ENCODE measurements at places on chromosomes 1 and 21. TPM values are rescaled to one million over a fixed set of nuclear protein-coding genes. Genes with fewer than 3 reads are reported as not detected.
A peak's percentile ranks its signal among the peaks of the same experiment; 100 is the strongest.

Gene S100B
- 11.7 TPM for polyA plus RNA-seq

DNA sequence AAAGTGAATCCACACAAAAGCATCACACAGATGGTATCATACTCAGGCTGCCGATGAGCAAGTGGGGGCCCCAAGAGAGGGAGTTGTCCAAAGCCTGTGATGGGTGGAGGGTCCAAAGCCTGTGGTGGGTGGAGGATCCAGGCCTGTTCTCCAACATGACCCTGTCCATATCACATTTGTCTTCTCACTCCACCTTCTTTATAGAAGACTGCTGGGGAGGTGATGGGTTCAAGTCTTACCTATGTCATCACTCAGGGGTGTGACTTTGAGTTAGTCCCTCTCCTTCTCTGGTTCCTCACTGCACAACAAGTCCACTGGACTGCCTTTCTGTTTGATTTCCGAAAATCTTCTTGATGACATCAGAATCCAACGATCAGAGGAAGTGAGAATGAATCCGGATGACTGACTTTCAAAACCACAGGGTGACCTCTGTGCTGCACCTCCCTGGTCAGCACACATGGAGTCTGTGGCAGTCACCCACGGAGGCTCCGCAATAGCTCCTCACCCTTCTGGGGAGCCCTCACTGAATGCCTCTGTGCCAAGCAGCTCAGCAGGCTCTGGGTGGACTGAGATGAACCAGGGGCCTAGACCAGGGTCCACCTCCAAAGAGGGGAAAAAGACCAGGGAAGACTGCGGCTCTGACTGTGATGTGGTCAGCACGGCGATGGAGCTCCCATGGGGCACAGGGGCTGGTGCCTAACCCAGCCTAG is 166.8 kb downstream of the HIVEP3 start:
- H3K4me1 ChIP-seq = no peaks in the 10 kb centered on the region
- no peaks in the 10 kb centered on the region for H3K27me3 ChIP-seq
- DNase-seq = no peak
- no peaks in the 10 kb centered on the region for H3K36me3 ChIP-seq

- peak within 1 kb of the TSS; percentile 82 for H3K4me3 ChIP-seq
- H3K27me3 ChIP-seq = no peaks in the 10 kb centered on the region
- H3K36me3 ChIP-seq = peaks cover 23% of the 10 kb centered on the region
Observed at GRCh38 chr1:155207806-155208540, at the start of gene THBS3. THBS3 (minus strand) TSS chr1:155207897; CDS start chr1:155207876, 21 bp downstream.

DNA sequence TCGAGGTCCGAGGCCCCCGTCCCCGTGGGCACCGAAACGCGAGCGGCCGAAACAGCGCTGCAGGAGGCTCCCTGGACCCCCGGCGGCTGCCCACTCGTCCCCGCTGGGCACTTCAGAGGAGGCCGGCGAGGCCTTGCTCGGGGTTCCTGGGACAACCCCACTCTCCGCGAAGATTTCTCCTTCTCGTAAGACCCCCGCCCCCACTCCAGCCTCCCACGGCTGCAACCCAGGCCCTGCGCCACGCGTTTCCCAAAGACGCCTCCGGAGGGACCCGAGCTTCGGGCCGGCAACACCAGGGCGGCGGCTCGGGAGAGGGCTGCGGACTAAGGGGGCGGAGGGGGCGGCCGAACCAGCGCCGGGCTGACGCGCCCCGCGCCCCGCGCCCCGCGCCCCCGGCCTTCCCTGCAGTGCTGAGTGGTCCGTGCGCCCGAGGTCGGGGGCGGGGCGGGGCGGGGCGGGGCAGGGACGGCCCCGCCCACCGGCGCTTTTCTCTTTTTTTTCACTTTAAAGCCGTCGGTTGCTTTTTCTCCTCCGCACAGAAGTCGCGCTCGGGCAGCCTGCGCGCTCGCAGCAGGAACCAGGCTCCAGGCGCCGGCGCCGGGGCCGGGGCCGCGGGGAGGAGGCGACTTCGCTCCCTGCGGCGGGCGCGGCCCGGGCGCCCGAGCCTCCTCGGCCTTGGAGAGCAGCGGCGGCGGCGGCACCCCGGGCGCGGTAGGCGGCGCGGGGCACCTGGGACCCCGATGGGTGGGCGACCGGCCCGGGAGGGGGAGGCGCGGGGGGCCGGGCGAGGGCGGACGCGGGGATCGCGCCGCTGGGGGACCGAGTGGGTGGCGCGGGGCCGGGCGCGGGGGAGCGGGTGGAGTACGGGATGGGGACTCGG is at the start of gene SPSB1:
Gene SPSB1 (plus strand): TSS at position 534 of the 880 bp plus-strand sequence. CDS start 62,998 bp downstream, outside the sequence.
- H3K36me3 ChIP-seq = no peaks in the 10 kb centered on the region
- no peaks in the 10 kb centered on the region for H3K27me3 ChIP-seq
- peak within 1 kb of the TSS; percentile 96 for H3K4me3 ChIP-seq
- peak; percentile 75 for DNase-seq
- peaks cover 39% of the 10 kb centered on the region for H3K4me1 ChIP-seq
- H3K27ac ChIP-seq = peak within 1 kb of the TSS; percentile 85

- H3K36me3 ChIP-seq = no peaks in the 10 kb centered on the region
- H3K27ac ChIP-seq = no peak overlapping the region
- peaks cover 19% of the 10 kb centered on the region for H3K4me1 ChIP-seq
- no peak overlapping the region for H3K4me3 ChIP-seq
- H3K27me3 ChIP-seq = no peaks in the 10 kb centered on the region
Observed at GRCh38 chr1:78061825-78062523, 16.2 kb downstream of the GIPC2 start.

Gene ACOT11
- 44.8 TPM for polyA plus RNA-seq

GRCh38 chr1:165387505-165387904 is 31.0 kb upstream of the LMX1A start:
- H3K4me1 ChIP-seq = peaks cover 8% of the 10 kb centered on the region
- no peak overlapping the region for H3K4me3 ChIP-seq
- no peak for DNase-seq
- no peaks in the 10 kb centered on the region for H3K36me3 ChIP-seq

Gene ZNF326
- 14.3 TPM for polyA plus RNA-seq

GRCh38 chr1:43004587-43005459 is 46.2 kb upstream of the SLC2A1 start:
- no peaks in the 10 kb centered on the region for H3K4me1 ChIP-seq
- H3K27ac ChIP-seq = no peak overlapping the region
- peaks cover 33% of the 10 kb centered on the region for H3K27me3 ChIP-seq
- no peak for DNase-seq
- no peaks in the 10 kb centered on the region for H3K36me3 ChIP-seq

GRCh38 chr1:12467570-12468286 is 150.3 kb downstream of the DHRS3 start:
- no peaks in the 10 kb centered on the region for H3K36me3 ChIP-seq
- H3K27me3 ChIP-seq = no peaks in the 10 kb centered on the region
- no peak overlapping the region for H3K4me3 ChIP-seq
- peaks cover 56% of the 10 kb centered on the region for H3K4me1 ChIP-seq
- H3K27ac ChIP-seq = no peak overlapping the region
- DNase-seq = no peak

- H3K36me3 ChIP-seq = no peaks in the 10 kb centered on the region
- no peaks in the 10 kb centered on the region for H3K27me3 ChIP-seq
- DNase-seq = no peak
- no peaks in the 10 kb centered on the region for H3K4me1 ChIP-seq
- H3K27ac ChIP-seq = no peak overlapping the region
- H3K4me3 ChIP-seq = no peak overlapping the region
Observed at GRCh38 chr1:115447672-115448071, 109.6 kb upstream of the NGF start.

Gene GJB3
- not detected for polyA plus RNA-seq

- no peak overlapping the region for H3K27ac ChIP-seq
- H3K27me3 ChIP-seq = no peaks in the 10 kb centered on the region
- H3K4me3 ChIP-seq = no peak overlapping the region
- no peaks in the 10 kb centered on the region for H3K36me3 ChIP-seq
- DNase-seq = no peak
Observed at GRCh38 chr1:152967201-152967600, 3.2 kb upstream of the SPRR4 start.

DNA sequence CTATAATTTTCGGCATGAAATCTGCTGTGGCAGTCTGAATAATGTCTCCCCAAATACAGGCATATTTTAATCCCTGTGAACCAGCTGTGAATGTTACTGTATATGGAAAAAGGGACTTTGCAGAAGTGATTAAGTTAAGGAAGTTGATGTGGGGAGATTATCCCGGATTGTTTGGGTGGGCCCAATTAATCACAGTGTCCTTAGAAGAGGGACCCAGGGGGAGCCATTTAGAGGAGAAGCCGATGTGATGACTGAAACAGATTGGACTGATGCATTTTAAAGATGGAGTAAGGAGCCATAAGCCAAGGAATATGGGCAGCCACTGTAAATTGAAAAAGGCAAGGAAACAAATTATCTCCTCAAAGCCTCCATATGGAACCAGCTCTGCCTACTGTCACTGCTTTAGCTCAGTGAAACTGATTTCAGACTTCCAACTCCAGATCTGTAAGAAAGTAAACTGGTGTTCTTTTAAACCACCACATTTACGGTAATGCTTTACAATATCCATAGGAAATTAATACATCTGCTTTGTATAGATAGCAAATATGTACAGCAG is 61.1 kb upstream of the GPR88 start:
- H3K36me3 ChIP-seq = no peaks in the 10 kb centered on the region
- H3K4me1 ChIP-seq = no peaks in the 10 kb centered on the region
- H3K27ac ChIP-seq = no peak overlapping the region
- H3K4me3 ChIP-seq = no peak overlapping the region
- H3K27me3 ChIP-seq = no peaks in the 10 kb centered on the region

DNA sequence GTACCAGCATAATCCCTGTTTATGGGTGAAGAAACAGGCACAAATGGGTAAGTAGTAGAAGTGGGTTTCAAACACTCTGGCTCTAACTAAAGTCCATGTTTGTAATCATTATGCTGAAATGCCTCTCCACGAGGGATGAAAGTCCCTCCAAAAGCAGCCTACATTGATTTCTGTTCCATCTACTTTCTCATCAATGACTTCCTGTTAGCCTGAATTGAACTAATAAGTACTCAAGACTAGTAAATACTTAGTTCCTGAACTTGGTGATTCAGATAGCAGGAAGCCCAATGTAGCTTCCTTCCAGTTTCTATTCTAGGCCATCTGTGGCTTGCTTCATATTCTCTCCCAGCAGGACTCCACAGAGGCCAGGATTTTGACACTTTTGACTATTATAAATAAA is 11.3 kb upstream of the BACH1 start:
- DNase-seq = no peak
- no peaks in the 10 kb centered on the region for H3K36me3 ChIP-seq
- H3K4me3 ChIP-seq = no peak overlapping the region

Gene MCOLN3
- 0.13 TPM for polyA plus RNA-seq

DNA sequence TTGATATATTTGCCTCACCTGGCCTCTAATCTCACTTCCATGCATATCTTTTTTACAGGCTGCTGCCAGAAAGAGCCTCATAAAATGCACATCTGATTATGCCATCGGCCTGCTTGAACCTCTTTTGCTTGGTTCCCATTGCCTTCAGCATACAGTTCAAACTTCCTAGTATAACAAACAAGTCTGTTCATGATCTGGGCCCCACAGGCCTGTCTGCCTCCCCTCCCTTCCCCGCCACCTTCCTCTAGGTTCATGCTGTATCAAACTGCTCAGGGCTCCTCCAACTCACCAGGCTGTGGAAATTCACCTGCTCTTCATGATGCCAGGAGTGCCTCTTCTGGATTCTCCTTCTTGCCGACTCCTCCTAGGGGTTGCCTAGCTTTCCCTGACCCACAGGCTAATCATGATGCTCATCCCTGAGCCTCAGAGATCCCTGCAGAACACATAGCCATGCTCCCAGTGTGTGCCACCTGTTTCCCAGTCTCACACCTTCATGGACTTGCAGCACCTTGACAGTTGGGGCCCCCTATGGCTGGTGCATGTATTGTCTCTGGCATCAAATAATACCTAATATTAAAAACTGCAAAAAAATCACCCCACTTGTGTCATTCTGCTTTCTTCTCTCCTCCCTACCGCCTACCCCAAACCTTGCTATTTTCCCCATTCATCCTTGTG is 33.7 kb upstream of the CD2 start:
- no peak overlapping the region for H3K27ac ChIP-seq
- peaks cover 3% of the 10 kb centered on the region for H3K27me3 ChIP-seq
- no peak overlapping the region for H3K4me3 ChIP-seq
- DNase-seq = no peak

DNA sequence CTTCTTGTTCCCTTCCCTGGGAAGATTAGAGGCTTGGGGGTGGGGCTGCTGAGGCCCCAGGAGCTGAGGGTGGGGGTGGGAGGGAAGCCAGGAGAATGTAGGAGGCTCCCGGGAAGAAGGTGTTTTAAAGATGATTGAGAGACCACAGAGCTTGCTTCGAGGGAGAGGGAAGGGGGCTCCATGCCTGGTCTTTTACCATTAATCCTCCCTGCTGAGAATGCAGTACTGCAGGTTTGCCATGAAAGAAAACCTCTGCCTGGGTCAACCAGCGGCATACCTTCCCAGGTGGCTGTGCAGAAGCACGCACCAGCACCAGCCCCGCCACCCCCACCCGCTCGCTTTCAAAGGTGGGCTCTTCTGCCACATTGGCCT is 15.4 kb downstream of the ABCA4 start:
- no peak overlapping the region for H3K4me3 ChIP-seq
- no peaks in the 10 kb centered on the region for H3K36me3 ChIP-seq
- peaks cover 14% of the 10 kb centered on the region for H3K4me1 ChIP-seq
- peaks cover 4% of the 10 kb centered on the region for H3K27me3 ChIP-seq
- no peak overlapping the region for H3K27ac ChIP-seq

- H3K4me3 ChIP-seq = no peak overlapping the region
- H3K36me3 ChIP-seq = no peaks in the 10 kb centered on the region
- DNase-seq = no peak
- no peak overlapping the region for H3K27ac ChIP-seq
Observed at GRCh38 chr1:88289401-88290102, 394.5 kb upstream of the PKN2 start.

Gene FAM151A
- 2.9 TPM for polyA plus RNA-seq

GRCh38 chr21:36727866-36728265 is 29.0 kb downstream of the SIM2 start:
- peaks cover 47% of the 10 kb centered on the region for H3K27me3 ChIP-seq
- no peak overlapping the region for H3K27ac ChIP-seq
- no peak for DNase-seq
- H3K4me1 ChIP-seq = no peaks in the 10 kb centered on the region
